Activated CD8-positive, alpha-beta memory T cell treated with anti-CD3 and anti-CD28 coated beads, Interleukin-2, amount 50 U/mL, for 48 hours (primary cell): ENCODE measurements at places on chromosomes 13 and 19.

DNA sequence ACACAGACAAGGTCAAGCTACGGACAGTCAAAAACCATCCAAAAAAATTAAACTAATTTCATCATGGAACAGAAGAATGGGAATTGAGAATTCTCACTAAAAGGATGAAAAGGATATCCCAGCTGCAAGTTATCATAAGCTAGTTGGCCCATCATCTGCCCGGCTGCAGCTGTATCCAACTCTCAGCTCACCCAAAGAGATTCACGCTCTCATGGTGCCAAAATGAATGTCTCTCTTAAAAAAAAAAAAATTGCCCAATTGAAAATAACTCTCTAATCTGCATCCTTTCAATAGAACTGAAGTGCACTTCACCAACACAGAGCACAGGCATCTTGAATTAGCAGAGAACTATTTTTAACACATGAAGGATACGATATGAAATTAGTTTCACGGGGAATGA is 20.0 kb downstream of the ENOX1 start:
- DNase-seq = no peak

DNA sequence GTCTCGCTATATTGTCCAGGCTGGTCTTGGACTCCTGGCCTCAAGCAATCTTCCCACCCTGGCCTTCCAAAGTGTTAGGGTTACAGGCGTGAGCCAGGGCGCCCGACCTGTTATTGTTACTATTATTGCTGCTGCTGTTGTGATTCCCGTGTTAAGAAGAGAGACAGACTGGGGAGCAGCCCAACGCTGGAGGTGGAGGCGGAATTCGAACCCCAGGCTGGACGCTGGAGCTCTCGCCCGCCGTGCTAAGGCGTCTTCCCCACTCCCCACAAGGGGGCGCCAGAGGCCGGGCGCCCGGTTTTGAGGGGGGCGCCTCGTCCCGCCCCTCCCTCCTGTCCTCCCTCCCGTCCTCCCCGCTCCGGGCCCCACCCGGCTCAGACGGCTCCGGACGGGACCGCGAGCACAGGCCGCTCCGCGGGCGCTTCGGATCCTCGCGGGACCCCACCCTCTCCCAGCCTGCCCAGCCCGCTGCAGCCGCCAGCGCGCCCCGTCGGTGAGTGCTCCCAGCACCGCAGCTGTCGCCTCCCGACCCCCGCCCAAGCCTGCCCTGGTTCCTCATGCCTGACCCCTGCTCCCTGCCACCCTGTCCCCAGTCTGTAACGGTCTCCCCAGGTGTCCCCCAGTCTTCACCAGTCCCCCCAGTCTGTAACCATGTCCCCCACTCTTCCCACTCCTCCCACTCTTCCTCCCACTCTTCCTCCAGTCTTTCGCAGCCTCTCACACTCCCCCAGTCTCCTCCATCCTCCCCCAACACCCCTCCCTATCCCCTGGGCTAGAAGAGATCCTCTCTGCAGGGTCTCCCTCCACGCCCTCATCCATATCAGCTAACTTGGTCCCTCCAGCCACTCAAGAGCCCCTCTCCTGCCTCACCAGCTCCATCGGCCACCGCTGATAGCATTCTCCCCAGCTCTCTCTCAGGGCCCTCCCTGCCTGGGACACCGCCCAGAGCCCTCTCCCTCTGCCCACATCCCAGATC is at the start of gene EHD2:
Gene EHD2 (plus strand): TSS at position 377 of the 976 bp plus-strand sequence. CDS start 3,191 bp downstream, outside the sequence.
- peak; percentile 88 for DNase-seq

DNA sequence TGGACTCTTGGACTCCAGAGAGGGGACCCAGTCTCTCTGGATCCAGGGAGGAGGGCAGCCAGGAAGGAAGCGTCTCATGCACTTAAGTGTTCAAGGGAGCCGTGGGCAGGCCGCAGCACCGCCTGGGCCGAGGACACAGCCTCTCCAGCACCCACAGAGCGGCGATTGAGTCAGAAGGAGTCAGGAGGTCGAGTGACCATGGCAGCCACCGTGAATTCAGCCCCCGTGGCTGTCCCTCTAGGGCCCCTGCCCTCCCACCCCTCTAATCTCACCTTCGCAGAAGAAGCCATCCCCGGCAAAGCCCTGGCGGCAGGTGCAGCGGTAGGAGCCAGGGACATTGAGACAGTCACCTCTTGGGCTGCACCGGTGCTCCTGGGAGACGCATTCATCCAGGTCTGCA is 38.0 kb downstream of the FBN3 start:
- DNase-seq = no peak

DNA sequence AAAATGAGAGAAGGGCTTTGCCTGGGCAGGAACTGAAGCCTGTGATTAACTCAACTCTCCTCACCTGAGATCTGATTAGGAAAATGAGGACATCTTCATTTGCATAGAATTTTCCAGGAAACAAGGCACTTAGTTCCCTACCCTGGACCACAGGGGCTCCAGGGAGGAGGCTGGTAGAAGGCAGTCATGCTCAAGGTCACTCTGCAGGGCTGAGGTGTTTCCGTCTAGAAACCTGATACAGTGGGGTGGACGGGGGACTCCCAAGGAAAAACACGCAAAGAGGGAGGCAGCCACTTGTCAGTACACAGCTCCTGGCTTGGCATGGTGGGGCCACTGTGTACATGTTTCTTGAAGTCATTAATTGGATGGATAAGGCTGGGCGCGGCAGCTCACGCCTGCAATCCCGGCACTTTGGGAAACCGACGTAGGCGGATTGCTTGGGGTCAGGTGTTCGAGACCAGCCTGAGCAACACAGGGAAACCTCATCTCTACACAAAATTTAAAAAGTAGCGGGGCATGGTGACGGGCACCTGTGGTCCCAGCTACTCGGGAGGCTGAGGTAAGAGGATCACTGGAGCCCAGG is 6.0 kb downstream of the KLK14 start:
- no peak for DNase-seq

- peak; percentile 74 for DNase-seq
These were observed 1.4 kb upstream of the ZNF414 start for GRCh38 chr19:8515317-8515716.

- DNase-seq = no peak
These were observed 1559.0 kb upstream of the SLC10A2 start for GRCh38 chr13:104625201-104625600.

DNA sequence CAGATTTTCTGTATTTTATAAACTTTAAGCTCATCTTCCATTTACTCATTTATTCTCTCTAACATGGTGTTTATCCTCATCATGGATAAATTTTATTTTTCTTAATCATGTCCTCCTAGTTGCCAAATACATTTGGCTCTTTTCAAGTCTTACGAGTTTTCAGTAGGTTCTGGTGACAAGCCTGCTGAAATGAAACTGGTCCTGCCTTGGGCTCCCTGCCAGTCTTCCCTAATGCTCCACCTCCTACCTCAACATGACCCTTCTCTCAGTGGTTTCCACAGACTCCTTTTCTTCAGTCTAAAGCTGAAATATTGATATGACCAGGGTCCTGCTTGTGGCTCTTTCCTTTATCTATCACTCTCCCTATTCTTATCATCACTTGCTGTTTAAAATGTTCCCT is 81.2 kb downstream of the TRPC4 start:
- no peak for DNase-seq

DNA sequence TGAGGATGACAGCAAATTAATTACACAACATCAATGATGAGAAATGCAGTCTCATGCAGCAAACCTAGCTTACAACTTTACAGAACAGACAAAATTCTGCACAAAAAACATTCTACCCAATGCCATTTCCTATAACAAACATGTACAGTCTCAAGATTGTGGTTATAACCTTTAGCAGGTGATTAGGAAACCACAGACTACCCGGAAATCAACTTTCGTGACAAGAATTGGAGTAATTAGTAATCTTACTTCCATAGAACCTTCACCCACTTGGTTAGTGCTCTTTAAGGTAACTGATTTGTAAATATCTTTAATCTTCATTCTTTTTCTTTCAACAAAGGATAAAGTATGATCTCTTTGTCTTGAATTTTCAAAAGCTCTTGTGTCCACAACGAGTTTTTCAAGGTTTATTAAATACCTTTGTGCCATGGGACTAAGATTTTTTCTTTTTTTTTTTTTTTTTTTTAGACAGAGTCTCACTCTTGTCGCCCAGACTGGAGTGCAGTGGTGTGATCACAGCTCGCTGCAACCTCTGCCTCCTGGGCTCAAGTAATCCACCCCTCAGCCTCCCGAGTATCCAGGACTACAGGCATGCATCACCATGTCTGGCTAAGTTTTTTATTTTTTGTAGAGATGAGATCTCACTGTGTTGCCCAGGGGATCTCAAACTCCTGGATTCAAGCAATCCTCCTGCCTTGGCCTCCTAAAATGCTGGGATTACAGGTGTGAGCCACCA is 78.8 kb downstream of the MAP4K1 start:
- no peak for DNase-seq

DNA sequence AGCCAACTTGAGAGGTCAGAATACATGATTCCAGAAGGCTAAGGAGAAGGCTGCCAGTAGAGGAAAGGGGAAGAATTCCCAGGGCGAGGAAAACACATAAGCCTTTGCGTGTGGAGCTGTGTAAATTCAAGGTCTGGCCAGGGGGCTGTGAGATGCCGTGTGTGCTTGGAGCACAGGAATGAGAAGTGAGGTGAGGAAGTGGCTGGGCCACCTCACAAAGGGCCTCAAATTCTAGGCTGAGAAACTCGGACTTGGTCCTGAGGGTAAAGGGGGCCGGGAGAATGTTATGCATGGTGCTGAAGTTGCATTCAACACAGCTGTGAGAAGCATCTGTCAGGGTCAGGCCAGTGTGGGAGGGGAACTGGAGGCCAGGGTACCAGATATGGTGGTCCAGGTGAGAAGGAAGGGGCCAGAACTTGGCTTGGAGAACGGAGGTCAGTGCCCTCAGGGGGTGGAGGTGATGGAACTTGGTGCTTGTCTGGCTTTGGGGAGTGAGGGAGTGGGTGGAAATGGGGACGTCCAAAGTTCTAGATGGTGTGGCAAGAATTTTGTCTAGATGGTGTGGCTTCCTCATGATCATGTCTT is 4.9 kb upstream of the ZNF580 start:
- no peak for DNase-seq

GRCh38 chr13:93987458-93987857 is 492.0 kb downstream of the DCT start:
- no peak for DNase-seq

DNA sequence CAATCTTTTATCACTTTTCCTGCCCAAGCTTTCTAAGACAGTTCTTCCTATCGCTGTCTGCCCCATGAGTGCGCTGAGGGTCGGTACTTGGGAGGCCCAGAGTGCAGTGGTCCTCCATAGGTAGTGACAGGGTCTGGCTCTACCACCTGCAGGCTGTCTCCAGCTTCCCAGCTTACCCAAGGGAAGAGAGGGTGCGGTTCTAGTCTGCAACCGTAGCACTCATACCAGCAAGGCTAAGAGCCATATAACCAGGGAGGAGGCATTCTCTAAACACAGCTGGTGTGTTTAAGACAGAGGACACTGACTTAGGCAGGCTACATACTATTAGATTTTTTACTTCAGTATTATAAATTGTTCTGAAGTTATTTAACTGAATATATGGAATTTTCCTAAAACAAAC is 8.2 kb downstream of the PROZ start:
- DNase-seq = no peak

- no peak for DNase-seq
These were observed 22.1 kb upstream of the F7 start for GRCh38 chr13:113083402-113084061.

GRCh38 chr19:51129716-51130115 is 5.0 kb downstream of the SIGLEC9 start:
- no peak for DNase-seq

GRCh38 chr13:19592657-19593180 is 31.4 kb upstream of the TPTE2 start:
- DNase-seq = no peak

DNA sequence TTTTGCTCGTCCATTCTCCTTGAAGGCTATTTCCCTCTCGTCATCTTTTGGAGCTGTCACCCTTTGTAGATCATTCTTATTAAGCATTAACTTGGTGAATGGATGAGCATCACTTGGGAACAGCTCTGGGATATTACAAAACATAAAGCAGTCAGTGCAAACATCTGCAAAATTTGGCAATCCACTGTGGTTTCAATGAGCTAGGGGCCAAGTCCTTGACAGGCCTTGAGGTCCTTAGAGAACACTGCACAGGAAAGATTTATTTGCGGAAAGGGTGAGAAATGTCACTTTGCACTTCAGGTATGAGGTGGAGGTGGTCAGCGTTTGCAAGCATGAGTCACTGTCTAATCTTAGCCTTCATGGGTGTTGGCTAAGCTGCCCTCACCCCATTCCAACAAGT is 239.7 kb upstream of the MAB21L1 start:
- no peak for DNase-seq

GRCh38 chr19:33309826-33310225 is 7.5 kb upstream of the CEBPA start:
- DNase-seq = no peak

DNA sequence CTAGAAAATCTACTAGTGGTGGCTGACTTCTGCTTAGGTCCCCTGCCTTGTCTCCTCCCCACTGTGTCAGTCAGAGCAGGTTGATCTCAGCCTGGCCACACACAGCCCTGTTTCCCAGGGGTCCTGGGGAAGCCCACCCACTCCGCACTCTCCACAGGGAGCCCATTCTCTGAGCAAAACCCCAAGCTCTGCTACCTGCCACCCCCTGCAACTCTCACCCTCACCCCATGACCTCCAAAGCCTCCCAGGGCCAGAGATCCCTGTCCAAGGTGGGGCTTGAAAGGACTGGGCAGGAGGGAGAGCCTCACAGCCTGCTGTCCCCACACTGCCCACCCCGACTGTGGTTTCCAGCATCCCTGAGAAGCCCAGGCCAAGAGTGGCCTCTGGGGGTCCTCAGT is 58.8 kb upstream of the ZNF536 start:
- DNase-seq = no peak

GRCh38 chr19:8473648-8474476 is 28.6 kb downstream of the PRAM1 start:
- no peak for DNase-seq

DNA sequence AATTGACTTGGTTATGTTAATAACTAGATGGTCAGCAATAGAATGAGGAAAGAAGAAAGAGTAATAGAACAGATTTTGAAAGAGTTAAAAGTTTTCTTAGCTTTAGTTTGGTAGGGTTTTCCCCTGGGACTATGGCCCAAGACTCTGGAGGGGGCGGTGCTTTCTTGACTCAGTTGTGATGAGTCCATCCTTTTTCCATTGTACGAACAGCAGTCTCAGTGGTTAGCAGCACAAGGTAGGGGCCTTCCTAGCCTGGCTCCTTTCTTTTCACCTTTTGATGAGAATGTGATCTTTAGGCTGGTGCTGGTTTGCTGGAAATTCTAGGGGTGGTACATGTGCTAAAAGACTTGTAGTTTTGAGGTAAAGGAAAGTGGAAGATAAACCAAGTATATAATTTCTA is 38.8 kb downstream of the ZNF506 start:
- no peak for DNase-seq

DNA sequence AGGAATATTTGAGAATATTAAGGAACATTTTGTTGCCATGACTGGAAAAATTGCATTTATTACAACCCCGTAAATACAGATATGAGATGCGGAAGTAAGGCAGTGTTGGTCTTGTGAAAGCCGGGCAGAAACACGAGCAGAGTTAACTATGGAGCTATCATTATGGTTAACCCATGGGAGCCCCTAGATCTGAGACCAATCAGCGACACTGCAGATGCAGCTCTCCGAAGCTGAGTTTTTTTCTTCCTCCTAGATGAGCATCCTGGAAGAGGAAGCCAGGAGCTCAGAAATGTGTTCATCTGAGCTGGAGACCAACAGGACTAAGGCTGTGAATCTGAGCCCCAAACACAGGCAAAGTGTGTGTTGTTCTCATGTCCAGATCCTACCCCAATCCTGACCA is 123.0 kb upstream of the KL start:
- no peak for DNase-seq
